Neural crest cell (in vitro differentiated cells): ENCODE measurements at places on chromosomes 12 and 14.

- DNase-seq = no peak
Observed at GRCh38 chr12:23927907-23928306, 21.6 kb downstream of the SOX5 start.

- DNase-seq = no peak
Observed at GRCh38 chr12:24400533-24400932, 451.1 kb upstream of the SOX5 start.

DNA sequence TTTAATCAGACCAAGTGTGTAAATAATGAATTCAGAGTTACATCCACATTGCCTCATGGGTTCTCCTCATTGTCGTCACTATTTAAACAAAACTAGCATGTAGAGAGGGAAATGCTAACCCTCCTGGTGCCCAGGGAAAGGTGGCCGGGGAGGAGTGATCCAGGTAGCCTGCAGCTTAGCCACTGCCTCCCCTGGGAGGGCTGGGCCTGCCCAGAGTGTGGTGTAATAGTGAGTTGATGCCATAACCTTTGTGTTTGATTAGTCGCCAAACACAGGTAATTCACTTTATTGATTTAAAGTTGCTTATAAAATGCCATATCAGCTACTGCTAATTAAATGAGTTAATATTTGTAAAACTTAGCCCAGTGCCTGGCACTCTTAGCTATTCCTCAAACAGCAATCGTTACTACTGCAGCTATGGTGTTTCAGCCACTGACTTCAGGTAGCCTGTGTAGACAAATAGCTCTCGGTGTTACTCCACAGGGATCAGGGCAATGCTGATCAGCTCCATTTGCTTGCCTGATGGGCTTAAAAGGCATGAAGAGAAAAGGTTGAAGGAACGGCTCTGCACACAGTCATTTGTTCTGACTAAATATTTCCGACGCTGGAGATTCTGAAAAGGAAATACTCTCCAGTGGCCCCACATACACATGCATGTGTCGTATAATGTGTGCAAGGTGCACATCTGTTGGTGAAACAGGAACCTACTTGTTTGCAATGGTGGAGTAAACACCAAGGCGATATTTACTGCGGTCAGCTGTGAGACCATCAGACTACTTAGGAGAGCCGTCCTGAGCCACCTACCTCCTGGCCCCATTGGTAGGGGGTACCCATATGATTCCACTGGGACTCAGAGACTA, 45.7 kb upstream of the PRMT8 start:
- DNase-seq = no peak

GRCh38 chr12:41217727-41218126, 29.6 kb downstream of the PDZRN4 start:
- DNase-seq = no peak

- no peak for DNase-seq
Observed at GRCh38 chr14:96255501-96256366, at the start of gene BDKRB1. Gene BDKRB1, plus strand, starts transcription at chr14:96256210. Its CDS starts 7,473 bp downstream, at chr14:96263683.

- no peak for DNase-seq
Observed at GRCh38 chr14:95096476-95096875, 60.9 kb downstream of the DICER1 start.

- DNase-seq = no peak
Observed at GRCh38 chr14:54785136-54785777, 117.4 kb downstream of the GCH1 start.

DNA sequence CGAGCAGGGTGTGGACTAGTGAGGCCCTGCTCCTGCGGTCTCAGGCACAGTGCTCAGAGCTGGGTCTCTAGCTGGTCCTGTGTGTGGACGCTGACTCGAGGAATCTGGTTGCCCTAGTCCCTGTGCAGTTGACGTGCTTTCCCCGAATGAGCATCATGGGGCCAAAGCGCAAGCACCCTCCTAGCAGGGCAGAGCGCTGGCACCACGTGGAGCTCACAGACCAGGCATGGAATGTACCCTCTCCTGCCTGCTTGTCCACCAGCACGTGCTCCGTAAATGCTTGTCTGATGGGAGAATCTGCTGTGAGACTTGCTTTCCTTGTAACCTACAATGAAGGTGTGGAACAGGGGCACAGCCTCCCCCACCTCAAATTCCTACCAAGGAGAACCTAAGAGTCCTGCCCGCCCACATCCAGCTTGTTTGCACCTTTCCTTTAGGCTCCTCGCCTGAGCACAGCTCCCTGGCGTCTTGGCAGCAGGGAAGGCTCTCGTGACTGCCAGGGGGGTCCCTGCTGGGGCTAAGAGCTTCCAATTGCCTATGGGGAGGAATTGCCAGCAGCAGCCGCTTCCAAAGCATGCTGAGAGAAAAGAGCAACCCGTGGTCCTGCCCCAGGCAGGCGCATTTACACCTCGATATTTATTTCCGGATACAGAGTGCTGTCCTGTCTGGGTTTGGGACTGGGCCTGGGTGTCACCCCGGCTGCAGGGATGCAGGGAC, 125.0 kb downstream of the PIWIL1 start:
- no peak for DNase-seq

GRCh38 chr12:100860611-100861010, 66.0 kb downstream of the ANO4 start:
- DNase-seq = no peak

DNA sequence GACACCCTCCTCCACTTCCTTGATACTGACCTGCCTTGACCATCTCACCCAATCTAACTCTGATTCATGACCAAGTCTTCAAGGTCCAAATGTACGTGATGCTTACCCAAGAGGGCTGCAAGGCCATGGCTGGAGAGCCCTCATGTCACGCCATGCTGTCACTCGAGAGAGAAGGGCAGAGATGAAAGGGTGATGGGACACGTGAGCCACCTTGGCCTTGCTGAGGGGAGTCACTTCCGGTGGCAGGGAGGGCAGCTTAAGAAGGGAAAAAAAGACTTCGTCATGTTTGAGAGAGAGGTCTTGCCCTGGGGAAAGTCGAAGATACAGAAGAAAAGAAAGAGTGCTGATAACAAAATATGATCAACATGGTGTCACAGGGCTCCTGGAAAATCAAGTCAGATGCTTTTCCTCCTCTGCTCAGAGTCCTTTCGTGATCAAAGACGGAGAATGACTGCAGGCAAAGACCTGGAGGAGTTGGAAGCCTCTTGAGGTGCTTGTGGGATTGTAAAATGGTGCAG, 3.3 kb upstream of the SCARB1 start:
- no peak for DNase-seq

- no peak for DNase-seq
Observed at GRCh38 chr12:52846356-52846970, 2.3 kb downstream of the KRT78 start.

DNA sequence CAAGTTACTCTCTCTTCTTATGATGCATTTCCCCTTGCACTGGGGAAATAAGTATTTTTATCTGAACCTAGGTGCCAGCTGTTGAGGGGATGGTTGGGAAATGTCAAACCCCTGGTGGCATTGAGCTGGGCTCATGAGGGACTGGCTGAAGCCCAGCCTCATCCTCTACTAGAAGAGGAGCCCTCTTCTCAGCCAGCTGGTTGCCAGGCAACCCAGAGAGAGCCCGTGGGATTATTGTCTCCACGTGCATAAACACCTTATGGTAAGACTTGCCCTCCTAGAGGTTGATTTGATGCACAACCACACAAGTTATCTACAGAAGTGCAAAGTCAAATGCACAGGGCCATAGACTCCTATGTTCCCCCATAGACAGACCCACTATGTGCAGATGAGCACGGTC, 89.8 kb downstream of the WSCD2 start:
- DNase-seq = no peak

DNA sequence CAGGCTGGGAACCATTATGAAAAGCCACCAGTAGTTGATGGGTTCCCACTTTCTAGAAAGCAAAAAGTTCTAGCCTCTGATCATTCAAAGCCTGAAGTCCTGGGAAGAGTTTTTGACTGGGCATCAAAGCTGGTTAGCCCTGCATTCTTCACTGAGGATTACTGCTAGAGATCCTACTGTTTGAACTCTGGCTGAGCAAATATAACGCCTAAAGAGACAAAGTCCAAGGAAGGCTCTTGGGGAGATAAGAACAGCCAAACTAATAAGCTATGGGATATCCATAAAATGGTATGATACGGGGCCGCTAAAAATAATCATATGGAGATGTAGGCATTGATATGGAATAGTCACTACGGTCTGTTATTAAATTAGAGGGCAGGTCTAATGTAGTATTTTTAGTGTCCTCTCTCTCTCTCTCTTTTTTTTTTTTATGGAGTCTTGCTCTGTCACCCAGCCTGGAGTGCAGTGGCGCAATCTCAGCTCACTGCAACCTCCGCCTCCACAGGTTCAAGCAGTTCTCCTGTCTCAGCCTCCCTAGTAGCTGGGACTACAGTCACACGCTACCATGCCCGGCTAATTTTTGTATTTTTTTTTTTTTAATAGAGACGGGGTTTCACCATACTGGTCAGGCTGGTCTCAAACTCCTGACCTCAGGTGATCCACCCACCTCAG, 35.5 kb downstream of the PLXNC1 start:
- DNase-seq = no peak

DNA sequence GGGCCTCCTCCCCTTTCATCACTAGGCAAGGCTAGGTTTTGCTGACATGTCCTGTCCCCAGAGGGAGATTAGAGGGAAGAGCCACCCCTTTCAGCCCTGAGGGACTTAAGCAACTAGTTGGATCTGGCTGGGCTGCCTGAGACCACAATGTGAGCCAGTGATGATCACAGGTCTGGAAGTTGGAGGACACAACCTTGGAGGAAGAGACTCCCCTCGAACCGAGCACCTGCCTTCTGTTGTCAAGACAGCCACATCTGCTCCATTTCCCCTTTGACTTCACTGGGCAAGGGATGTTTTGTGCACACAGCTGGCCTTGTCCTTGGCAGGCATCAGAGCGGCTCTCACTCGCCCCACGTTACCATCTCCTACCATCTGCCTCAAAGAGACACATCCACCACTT, 31.4 kb downstream of the MVK start:
- DNase-seq = no peak

DNA sequence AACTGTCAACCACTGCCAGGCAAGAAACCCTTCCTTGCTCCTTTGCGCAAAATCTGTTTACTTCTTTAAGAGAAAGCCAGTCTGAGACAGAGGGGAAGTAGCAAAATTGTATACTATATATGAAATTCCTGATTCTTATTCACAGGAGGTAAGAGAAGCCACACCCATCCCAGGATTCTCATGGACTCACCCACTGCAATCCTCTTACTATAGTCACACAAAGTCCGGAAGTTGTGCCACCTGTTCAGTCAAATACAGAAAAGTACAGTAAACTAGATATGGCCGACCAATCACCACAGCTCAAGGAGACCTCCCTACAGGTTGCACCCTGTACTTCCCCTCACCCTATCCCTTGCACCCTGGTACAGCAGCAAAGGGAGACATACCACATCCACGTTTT, 2.9 kb downstream of the PRMT5 start:
- DNase-seq = no peak
